ENCODE measurements at places on chromosomes 5 and 9.

DNA sequence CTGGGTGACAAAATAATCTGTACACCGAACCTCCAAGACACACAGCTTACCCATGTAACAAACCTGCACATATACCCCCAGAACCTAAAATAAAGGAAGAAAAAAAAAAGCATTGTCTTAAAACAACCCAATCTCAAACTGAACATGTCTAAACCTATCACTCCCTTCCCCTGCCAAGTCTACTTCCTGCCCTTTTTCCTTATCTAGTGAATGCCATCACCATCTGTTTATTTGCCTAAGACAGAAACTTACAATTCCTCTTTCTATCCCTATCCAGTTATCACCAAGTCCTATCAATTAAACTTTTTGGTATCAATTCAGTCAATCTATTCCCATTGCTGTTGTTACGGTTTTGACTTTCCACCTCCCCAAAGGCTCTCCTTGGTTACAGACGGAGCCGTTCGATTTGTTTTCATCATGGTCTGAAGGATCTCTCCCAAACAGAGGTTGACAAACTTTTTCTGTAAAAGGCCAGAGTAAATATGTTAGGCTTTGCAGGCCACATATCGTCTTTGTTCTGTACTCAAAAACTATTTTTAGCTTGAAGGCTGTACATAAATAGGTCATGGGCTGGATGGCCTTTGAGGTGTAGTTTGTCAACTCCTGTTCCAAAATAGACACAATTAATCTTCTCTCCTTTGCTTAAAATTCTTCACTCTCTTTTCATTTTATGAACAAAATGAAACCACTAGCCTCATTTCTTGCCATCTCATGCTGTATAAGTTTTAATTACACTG is 12.1 kb downstream of the NOL8 start:
- no peak for DNase-seq

- no peak for DNase-seq
Measured at GRCh38 chr5:12636209-12636608, 732.0 kb upstream of the CTNND2 start.

- DNase-seq = no peak
Measured at GRCh38 chr9:9283159-9283986, 1329.4 kb downstream of the PTPRD start.

- no peak for DNase-seq
Measured at GRCh38 chr5:132483661-132484390, 6.7 kb downstream of the IRF1 start.

GRCh38 chr9:121921444-121921843 is 171.7 kb downstream of the TTLL11 start:
- DNase-seq = no peak

DNA sequence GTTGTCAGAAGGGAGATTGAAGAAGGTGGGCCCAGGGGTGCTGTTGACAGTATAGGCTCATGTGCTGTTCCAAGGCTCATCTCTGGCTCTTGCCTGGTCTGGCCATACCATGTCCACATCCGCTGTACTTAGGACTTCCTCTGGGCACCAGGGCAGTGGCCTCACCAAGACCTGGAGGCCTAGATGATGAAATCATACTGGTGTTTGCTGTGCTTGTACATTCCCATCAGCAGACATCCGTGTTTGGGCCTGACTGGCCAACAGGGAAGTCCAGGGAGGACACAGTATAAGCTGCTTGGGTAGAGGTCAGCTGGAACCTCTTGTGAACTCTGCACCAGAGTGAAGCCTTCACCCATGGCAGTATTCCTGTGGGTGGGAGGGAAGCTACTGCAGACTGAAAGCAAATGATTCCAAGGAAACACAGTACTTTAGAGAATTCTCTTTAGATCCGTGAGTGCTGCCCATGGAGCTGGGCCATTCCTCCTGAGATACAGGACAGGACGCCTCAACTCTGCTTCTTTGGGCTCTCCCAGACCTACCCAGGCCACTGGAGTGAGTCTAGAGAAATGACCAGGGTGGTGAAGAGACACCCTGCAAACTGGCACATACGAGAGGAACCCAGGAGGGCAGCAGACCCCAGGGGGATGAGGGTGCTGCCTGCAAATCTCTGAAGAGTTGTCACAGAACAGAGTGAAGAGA is 22.5 kb downstream of the POLR1E start:
- no peak for DNase-seq

DNA sequence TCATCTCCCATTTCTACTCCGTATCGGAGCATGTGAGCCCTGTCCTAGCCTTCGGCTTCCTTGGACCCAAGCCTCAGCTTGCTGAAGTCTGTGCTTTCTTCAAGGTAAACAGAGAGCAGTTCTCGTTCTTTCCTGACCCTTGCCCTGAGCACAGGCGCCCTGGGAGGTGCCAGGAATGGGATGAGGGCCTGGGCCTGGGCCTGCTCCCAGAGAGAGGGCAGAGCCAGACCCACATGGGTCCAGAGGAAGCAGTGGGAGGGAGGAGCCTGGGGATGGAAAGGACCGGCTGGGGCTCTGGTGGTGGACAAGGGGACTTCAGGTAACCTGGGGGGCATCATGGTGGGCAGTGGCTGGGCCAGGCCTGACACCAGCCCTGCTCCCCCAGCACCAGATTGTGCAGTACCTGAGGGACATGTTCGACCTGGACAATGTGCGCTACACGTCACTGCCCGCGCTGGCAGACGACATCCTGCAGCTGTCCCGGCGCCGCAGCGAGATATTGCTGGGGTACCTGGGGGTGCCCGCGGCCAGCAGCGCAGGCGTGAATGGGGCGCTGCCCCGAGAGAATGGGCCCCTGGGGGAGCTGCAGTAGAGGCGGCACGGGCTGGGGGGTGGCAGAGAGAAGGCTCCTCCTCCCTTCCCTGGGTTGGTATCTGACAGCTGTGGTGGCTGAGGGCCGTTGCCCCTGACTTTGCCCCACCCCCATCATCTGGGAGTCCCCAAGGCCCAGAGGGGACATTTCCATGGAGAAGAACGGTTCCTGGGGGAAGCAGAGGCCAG is 10.9 kb upstream of the DOLPP1 start:
- DNase-seq = no peak

DNA sequence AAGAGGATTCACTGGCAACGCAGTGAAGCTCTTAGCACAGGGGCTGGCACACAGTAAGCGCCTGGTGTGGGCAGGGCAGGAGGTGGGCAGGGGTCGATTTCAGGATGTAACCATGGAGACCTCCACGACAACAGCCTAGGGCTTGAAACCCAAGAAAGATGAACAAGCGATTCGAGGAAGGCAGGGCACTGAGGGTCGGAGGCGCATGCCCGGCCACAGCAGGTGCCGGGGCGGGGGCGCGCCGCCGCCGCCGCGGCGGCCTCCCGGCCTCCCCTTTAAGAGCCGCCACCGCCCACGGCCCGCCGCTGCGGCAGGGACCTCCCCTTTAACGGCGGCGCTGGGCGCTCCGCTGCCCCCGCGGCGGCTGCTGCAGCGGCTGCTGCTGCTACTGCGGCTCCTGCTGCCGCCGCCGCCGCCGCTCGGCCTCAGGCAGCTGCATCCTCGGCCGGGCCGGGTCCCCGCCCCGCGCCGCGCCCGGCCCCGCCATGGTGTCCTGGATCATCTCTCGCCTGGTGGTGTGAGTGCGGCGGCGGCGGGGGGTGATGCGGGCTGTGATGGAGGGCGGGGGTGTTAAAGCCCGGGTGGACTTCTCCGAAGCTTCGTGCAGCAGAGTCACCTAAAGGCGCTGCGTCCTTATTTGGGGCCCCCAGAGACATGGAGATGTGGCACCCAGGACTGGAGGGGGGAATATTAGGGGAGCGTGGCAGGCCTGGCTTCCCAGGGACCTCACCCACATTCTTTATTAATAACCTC is at the start of gene REEP2:
TSS of gene REEP2 (plus strand) at position 334 of the 753 bp plus-strand sequence. CDS start at position 486, 152 bp downstream.
- DNase-seq = no peak

DNA sequence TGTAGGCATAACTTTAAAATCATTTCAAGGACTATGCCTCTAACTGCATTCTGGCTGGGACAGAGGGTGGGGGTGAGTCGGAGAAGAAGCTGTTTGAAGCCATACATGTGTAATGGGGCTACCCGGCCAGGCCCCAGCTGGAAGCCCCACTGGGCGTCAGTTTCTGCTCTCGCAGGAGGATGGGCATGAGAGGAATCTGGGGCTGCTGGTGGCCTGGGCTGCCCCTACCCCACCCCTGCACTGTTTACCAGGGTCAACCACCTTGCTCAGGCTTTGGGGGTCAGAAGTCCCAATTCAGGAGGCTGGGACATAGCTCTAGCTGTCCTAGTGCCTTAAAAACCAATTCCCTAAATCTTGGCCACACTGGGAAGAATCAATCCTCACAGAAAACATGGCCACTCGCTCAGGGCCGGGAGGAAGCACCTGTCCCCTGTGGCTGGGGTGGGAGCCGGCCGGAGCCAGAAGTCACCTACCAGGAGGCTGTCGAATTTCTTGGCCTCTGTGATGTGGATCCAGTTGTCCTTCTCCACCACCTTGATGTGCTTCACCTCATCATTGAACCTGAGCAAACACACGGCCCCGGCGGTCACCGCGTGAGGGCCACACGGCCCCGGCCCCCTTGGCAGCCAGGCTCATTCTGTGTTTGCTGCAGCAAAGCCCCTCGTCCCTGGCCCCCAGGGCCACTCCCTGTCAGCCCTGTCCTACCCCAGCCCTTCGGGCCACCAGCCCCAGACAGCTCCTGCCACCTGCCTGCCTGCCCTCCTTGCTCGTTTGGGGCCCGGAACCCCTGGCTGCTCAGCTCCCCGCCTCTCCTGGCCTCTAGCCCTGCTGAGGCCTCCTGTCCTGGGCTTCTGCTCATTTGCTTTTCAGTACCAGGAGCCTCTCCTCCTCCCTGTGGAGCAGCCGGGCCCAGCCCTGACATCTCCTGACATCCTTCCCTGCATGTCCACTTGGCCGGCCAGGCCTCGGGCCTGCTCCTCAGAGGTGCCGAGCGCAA is 33.6 kb upstream of the SARDH start:
- no peak for DNase-seq

DNA sequence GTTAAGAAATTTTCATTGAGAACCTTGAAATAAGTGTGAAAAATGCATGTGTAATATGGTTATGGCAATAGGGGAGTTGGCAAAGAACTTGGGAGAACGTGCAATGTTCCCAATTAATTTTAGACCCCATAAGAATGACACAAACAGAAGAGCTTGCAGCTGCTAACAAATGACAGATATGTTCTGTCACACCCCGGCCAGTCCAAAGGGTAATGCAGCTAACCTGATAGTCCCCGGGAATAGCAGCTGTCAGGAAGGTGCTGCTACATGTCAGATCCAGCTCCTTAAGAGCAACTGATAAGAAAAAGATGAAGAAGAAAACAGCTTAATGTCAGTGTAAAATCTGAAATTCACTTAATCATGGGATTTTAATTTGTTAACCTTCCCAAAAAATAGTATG is 30.4 kb downstream of the SEMA5A start:
- DNase-seq = no peak

DNA sequence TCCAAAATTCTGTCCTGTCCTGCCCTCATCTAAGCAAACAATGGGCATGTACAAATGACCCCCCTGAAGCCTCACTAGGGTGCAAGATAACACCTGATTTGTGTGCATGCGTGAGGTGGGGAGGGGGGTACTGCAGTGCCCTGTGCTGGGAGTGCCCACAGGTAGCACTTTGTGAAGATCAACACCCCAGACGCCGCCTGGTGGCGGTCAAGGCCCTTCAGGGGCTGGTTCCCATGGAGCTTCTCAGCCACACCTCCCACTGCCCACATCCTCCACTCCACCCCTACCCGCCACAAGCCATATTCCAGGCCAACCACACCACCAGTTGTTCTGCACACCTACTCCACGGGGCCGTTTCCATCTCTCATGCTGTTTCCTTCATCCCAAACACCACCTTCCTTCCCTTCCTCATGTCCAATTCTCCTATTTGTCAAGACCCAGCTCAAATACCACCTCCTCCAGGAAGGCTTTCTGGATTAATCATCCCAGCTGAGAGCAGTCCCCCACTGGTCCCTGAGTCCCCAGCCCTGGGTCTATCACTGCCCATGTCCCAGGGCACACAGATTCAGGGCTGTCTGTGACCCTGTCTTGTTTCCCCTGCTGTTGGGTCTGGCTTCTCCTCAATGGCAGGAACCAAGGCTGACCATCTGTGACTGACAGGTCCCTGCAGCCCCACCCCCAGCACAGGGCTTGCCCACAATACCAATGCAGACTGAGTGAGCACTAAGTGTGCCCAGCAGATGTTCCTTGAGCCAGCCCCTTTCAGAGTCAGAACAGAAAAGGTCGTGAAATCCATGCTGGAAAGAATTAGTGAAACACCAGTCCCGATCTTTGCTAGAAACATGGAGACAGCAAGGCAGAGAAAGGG is 178.4 kb downstream of the PAX5 start:
- no peak for DNase-seq

DNA sequence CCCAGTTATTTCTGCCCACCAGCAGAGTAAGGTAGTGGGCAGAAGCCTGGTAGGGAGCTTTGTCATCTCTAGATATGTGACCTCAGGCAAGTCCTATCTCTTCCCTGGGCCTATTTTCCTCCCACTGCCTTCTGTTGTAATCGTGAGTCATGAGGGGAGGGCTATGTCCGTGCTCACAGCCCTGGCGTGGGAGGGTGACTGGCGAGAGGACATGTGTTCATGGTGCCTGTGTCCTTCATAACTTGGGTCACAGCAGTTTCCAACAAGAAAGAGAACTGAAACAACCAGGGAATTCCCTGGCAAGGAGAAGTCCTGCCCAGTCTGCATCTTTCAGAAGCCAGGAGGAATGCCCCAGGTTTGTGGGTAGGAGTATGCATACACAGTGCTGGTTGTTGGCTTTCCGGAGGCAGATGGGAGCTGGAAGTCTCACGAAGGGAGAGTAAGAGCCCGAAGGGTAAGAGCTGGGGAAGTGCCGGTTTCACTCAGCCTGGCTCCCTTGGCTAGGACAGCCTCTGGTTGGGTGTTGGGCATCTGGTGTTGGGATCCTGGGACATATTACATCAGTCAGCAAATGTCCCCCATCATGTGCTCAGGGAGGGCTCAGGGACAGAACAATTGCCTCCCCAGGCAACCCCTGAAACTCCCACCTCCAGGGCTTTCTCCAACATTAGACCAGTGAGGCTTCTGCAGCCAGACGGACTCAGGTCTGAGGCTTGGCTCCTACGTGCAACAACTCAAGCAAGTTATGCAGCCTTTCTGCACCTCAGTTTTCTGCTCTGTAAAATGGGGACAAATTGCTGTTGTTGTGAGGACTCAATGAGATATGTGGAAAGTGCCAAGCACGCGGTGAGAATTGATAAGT is 4.3 kb upstream of the TIFAB start:
- DNase-seq = no peak

GRCh38 chr5:132458226-132458560 is 32.4 kb downstream of the IRF1 start:
- DNase-seq = no peak
